ENCODE measurements at places on chromosomes 1 and 21. TPM values are rescaled to one million over a fixed set of nuclear protein-coding genes. Genes with fewer than 3 reads are reported as not detected.

RPE65 gene
- not detected for total RNA-seq

ERO1B gene
- total RNA-seq = 0.95 TPM

PTAFR gene
- total RNA-seq = 3.9 TPM

ATP5PB gene
- total RNA-seq = 448 TPM

COL24A1 gene
- 0.17 TPM for total RNA-seq

DIRAS3 gene
- total RNA-seq = not detected

FAM72B gene
- total RNA-seq = 11.6 TPM

HHAT gene
- 2.4 TPM for total RNA-seq

IL20 gene
- not detected for total RNA-seq

TACSTD2 gene
- total RNA-seq = 94.2 TPM

DNA sequence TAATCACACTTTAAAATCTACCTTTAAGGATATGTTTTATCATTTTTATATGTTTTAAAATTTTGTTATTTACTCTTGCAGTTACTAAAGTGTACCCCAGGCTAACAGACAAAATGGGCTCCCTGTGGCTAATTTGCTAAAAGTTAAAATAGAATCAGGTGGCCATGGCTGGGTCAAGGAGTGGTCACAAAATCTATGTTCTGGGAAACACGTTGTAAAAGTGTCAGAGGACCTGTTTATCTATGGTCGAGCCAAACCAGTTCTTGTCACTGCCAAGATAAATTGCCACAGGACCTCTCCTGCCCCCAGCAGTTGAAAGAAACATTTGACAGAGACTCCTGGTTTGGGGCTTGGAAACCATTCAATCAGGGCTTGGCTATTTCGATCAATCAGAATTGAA, 21.2 kb upstream of the TTLL7 start:
- no peaks in the 10 kb centered on the region for H3K36me3 ChIP-seq
- peak; percentile 63 for DNase-seq
- no peak overlapping the region for H3K4me3 ChIP-seq
- peaks cover 14% of the 10 kb centered on the region for H3K4me1 ChIP-seq
- H3K27ac ChIP-seq = no peak overlapping the region

DNA sequence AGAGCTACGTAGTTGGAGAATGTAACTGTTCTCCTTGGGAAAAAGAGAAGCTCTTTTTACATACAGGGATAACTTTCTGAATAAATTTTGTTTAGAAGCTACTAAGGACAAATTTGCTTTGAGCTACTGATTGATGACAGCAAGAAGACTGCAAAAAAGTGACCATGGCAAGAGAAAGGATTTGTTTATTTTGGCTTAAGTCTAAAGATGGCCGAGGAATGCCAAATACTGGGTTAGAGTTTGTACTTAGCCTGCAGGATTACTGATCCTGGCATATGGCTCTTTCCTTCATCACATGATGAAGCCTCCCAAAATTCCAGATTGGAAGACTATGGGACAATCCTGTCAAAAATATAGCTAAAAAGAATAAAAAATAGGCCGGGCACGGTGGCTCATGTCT, 28.7 kb downstream of the RPS27 start:
- H3K27ac ChIP-seq = no peak overlapping the region
- no peaks in the 10 kb centered on the region for H3K36me3 ChIP-seq
- H3K4me1 ChIP-seq = 0 out of 2 replicates have a peak, but pooled peaks cover 3% of the 10 kb centered on the region

GRCh38 chr21:25637851-25638659, 1.0 kb upstream of the JAM2 start:
- DNase-seq = no peak
- H3K36me3 ChIP-seq = no peaks in the 10 kb centered on the region
- no peak overlapping the region for H3K4me3 ChIP-seq
- no peaks in the 10 kb centered on the region for H3K4me1 ChIP-seq

DNA sequence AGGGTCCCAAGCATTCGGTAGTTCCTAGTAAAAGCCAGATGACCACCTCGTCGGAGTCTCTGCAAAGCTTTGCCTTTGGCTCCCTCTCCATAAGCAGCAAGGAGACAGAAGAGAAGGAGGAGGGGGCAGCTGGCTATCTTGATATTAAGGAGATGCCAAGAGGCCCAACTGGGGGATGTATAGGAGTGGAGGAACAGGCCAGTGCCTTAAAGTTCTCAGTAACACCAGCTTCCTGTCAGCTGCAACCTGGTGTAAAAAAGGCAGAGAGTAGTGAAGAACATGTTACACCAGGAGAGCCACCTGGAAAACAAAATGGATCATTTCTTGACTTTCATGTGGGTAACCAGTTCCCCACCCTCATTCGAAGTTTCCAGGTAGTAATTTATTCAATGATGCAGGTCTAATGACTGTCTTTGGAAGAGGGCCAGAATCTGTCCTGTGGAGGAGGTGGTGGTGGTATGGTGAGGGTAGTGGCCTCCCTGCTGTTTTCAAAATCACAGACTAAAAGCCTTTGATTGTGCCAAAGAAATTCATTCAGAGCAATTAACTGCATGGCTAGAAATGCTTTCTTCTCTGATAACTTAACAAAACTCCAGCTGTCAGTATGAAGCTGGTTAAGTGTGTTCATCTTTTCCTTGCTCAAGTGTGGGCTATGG, 27.3 kb downstream of the TMEM200B start:
- H3K4me1 ChIP-seq = peaks cover 21% of the 10 kb centered on the region
- no peak overlapping the region for H3K27ac ChIP-seq
- no peaks in the 10 kb centered on the region for H3K36me3 ChIP-seq
- H3K27me3 ChIP-seq = no peaks in the 10 kb centered on the region

DNA sequence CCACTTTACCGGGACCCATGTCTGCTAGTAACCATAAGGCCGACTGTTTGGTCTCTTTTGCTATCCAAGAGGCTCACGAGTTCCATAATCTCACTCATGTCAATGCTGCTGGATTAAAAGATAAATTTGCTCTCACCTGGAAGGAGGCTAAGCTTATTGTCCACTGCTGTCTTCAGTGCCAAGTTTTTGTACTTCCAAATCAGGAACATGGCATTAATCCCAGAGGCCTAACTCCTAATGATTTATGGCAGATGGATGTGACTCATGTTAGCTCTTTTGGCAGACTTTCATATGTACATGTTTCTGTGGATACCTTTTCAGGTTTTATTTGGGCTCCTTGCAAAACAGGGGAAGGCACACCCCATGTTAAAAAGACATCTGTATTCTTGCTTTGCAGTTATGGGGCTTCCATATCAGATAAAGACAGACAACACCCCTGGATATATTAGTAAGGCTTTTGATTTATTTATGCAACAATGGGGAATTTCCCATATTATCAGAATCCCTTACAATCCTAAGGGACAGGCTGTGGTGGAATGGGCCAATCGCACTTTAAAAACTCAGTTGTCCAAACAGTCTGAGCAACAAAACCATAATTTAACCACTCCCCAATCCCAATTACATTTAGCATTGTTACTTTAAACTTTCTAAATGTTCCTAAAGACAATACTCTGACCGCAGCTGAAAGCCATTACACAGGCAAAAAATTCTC, 162.7 kb downstream of the IER5 start:
- DNase-seq = peak; percentile 92
- H3K4me1 ChIP-seq = peaks cover 22% of the 10 kb centered on the region
- peak overlapping the region; percentile 32 for H3K27ac ChIP-seq

- 0 out of 2 replicates have a peak overlapping the region, but pooled peaks have one; percentile 83 for H3K4me3 ChIP-seq
- no peaks in the 10 kb centered on the region for H3K27me3 ChIP-seq
Observed at GRCh38 chr1:217627431-217627830, 3.5 kb downstream of the GPATCH2 start.

DNA sequence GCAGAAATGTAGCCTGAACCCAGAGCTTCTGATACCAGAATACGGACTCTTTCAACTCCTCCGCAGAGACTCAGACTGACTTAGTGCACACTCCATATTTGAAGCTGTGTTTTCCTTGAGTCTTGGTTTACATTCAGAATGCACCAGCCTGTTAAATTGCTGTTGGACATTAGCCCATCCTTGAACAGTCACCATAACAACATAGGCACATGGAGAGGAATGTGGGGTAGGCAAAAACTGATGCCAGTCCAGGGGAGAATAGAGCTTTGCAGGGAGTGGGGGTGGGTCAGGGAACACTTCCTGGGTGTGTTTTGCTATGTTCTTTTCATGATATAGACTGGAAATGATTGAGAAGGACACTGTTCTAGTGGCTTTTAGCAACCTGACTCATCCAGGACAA, 76.3 kb upstream of the CACNA1E start:
- H3K27ac ChIP-seq = no peak overlapping the region
- DNase-seq = no peak
- no peaks in the 10 kb centered on the region for H3K27me3 ChIP-seq
- H3K36me3 ChIP-seq = no peaks in the 10 kb centered on the region

DNA sequence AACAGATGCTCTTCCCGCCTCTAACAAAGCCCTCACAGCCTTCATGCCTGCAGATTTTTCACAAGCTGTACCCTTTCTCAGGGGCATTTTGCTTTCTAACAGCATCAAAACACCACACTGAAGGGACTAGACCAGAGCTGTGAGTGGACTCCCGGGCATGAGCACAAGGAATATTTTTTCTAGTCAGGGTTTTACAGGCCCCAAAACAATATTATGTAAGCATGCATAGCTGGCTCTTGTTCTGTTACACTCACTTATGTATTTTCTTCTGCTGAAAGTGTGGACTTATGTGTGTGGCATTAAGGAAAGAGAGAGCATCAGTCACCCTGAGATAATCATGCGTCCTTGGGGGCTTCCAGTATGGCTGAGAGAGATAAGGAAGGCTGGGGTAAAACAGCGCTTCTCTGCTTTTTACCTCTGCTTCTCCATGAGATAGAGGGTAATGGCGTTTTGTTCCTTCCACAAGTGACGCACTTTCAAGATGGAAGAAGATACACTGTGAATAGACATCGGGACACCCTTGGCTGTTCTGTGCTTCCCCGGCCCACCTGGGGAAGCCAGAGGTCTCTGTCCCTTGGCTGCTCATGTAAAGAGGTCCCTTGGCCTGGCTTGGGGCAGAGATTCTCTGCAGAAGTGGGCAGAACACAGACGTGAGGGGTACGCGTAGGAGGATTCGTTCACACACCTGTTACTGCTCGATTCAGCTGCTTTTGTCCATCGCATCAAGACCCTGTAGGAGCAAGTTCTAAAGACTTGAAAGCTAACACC, 266.7 kb upstream of the RAB4A start:
- H3K4me3 ChIP-seq = no peak overlapping the region
- no peaks in the 10 kb centered on the region for H3K36me3 ChIP-seq
- H3K4me1 ChIP-seq = no peaks in the 10 kb centered on the region
- no peak for DNase-seq

GRCh38 chr1:162228586-162228985, 148.1 kb downstream of the SPATA46 start:
- no peaks in the 10 kb centered on the region for H3K27me3 ChIP-seq
- no peak overlapping the region for H3K4me3 ChIP-seq
- H3K27ac ChIP-seq = no peak overlapping the region
- H3K36me3 ChIP-seq = no peaks in the 10 kb centered on the region
- no peak for DNase-seq

- no peak overlapping the region for H3K27ac ChIP-seq
- no peak overlapping the region for H3K4me3 ChIP-seq
- no peak for DNase-seq
- no peaks in the 10 kb centered on the region for H3K4me1 ChIP-seq
- H3K36me3 ChIP-seq = no peaks in the 10 kb centered on the region
- H3K27me3 ChIP-seq = no peaks in the 10 kb centered on the region
Observed at GRCh38 chr1:43318831-43319230, 18.0 kb downstream of the TIE1 start.

GRCh38 chr21:33123374-33124123, 53.6 kb downstream of the OLIG1 start:
- H3K27ac ChIP-seq = no peak overlapping the region
- no peak overlapping the region for H3K4me3 ChIP-seq
- peaks cover 82% of the 10 kb centered on the region for H3K27me3 ChIP-seq
- no peak for DNase-seq
- H3K36me3 ChIP-seq = no peaks in the 10 kb centered on the region

GRCh38 chr1:14149431-14149830, 449.1 kb upstream of the KAZN start:
- H3K36me3 ChIP-seq = no peaks in the 10 kb centered on the region
- no peaks in the 10 kb centered on the region for H3K4me1 ChIP-seq
- no peaks in the 10 kb centered on the region for H3K27me3 ChIP-seq
- no peak overlapping the region for H3K27ac ChIP-seq
- no peak overlapping the region for H3K4me3 ChIP-seq
- DNase-seq = peak; percentile 73

DNA sequence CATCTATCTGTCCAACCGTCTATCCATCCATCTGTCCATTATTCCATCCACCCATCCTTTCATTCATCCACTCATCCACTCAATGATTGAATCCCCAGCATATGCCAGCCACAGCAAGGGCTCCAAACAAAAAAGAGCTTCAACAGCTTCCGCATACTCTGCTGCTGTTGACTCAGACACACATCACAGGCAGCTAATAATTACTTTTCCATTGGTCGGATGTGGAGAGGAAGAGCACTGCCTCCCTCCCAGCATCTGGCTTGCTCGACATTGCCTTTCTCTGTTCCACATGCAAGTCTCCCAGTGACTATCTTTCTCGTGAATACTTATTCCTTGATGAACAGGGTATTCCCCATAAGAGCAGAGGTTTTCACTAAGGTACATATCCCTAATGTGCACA, 176.5 kb downstream of the HIVEP3 start:
- H3K27ac ChIP-seq = peak overlapping the region; percentile 38
- H3K4me1 ChIP-seq = peaks cover 30% of the 10 kb centered on the region
- no peak overlapping the region for H3K4me3 ChIP-seq
- peak; percentile 69 for DNase-seq

- no peaks in the 10 kb centered on the region for H3K27me3 ChIP-seq
- H3K4me3 ChIP-seq = no peak overlapping the region
- DNase-seq = no peak
- no peak overlapping the region for H3K27ac ChIP-seq
Observed at GRCh38 chr1:174995916-174996315, 3.8 kb upstream of the CACYBP start.

- peaks cover 47% of the 10 kb centered on the region for H3K4me1 ChIP-seq
- no peaks in the 10 kb centered on the region for H3K27me3 ChIP-seq
- H3K36me3 ChIP-seq = peaks cover 8% of the 10 kb centered on the region
- H3K4me3 ChIP-seq = no peak overlapping the region
Observed at GRCh38 chr1:115677182-115677555, 35.4 kb downstream of the VANGL1 start.

DNA sequence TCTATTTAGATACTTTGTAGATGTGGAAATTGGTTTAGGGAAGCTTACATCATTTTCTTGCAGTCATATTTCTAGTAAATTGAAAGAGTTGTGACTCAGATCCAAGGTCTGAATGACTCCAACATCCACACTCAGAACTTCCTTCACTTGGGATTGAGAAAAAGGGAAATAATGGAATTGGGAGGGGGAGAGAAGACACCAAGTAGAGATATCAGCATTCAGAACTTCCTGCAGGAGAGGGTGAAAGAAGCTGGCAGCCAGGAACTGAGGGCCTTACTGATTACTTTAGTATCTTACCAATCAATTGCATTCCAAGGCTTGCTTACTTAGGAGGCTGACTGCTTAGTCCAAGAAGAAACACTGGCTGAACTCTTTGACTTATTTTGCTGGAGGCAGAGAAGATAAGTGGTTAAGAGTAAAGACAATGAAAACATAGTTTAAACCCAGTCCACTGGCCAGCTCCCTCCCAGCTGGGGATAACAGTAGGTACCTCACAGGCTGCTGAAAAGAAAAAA, 21.7 kb downstream of the APP start:
- H3K27ac ChIP-seq = peak overlapping the region; percentile 6
- DNase-seq = peak; percentile 27
- H3K27me3 ChIP-seq = no peaks in the 10 kb centered on the region
- H3K4me3 ChIP-seq = no peak overlapping the region

GRCh38 chr1:4935807-4936206, 281.4 kb downstream of the AJAP1 start:
- H3K27me3 ChIP-seq = 0 out of 2 replicates have a peak, but pooled peaks cover 10% of the 10 kb centered on the region

- no peaks in the 10 kb centered on the region for H3K4me1 ChIP-seq
- H3K4me3 ChIP-seq = no peak overlapping the region
- H3K36me3 ChIP-seq = no peaks in the 10 kb centered on the region
- no peak overlapping the region for H3K27ac ChIP-seq
- DNase-seq = no peak
Observed at GRCh38 chr1:218548764-218549163, 203.6 kb downstream of the TGFB2 start.
